CD4-positive, alpha-beta T cell (primary cell): ENCODE measurements at places on chromosomes 1 and 21.

DNA sequence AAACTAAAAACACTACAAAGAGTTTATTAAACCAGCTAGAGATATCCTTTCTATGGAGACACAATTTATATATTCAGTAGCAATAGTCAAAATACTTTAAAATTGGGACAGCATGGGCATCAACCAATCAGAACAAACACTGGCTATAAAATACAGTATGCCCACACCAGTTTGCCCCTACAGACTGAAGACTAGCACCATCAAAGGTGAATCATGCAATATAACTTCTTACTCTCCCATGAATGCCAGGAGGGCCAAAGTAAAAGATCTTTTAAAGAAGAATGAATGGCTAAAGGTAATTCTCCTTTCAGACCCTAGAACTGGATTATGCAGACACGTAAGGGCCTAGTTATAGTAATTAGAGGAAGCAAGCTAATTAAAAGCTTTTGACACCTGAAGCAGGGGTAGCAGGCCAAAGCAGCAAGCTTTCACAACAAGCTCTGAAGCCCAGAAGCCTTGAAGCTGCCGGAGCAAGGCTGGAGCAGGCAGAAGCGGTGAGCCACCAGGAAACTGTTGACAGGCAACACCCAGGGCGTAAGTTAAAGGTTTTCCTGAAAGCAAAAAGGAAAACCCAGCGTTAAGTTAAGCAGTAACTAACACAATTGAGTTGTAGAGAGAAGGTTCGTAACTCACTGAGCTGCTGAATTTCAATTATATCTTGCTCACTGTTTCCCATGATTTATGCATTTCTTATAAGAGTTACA lies 99.3 kb downstream of the CDC42BPA start:
- DNase-seq: no peak

GRCh38 chr1:6904476-6905170 lies 119.4 kb downstream of the CAMTA1 start:
- DNase-seq: no peak

DNA sequence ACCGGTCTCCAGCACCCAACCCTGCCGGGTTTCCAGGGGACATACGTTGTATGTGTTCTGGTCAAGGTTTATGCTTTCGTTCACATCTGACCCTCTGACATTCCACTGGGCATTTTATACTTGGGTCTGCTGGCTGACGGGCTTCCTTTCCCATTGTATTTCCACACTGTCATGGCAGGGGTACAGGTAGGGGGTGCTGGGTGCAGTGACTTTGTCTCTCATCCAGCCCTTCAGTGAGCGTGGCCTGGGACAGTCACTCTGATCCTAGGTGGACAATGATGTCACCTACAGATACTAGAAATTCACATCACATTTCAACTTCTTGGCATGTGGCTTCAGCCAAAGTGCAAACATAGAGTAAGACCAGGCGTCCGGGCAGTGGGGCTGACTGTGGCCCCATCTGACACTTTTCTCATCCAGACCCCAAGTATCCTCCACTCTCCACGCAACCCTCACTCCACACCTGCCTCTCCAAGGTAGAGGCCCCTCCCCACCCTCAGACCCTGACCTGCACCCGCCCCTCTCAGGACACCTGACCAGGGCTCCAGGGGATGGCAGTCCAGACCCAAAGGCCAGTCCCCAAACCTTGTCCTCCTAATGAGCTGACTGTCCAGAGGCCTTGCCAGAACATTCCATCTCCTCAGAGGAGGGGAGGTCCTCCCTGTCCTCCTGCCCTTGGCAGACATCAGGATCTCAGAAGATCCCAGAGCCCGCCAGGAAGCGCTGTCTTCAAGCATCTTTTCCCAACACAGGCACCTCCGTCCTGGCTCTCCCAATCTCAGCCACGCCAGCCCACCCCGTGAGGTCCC lies 743 bp upstream of the KRTAP10-10 start:
- DNase-seq: no peak

DNA sequence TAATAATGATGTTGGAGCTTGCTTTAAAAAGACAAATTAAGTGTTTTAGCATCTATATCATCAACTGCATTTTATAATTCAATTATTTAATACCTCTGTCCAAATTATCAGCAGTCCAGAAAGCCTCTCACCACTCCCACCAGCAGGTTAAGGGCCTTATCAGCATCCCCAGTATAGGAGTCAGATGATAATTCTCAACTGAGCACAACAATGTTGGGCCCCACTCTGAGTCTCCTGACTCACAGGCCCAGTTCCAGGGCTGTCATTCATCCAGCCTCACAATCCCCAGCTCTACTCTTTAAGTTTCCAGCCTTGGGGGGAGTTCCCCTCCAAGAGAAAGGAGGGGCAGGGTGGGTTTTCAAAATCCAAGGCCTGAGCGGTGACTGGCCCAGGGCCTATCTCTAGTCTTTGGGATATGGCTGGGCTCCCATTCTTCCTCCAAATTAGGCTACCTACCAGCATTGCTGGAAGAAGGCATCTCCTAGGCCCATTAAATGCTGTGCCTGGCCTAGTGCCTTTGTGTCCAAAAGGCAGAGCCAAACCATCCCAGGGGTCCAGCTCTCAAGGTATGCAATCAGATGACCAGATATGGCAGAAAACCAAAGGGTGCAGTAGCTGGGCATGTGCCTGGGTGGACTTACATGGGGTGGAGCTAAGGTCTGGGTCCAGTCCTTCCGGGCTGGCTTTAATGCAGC lies 134.1 kb downstream of the GLUL start:
- no peak for DNase-seq
